RPMI8226 (cell line): ENCODE measurements at places on chromosomes 12 and 14.
A peak's percentile ranks its signal among the peaks of the same experiment; 100 is the strongest.

DNA sequence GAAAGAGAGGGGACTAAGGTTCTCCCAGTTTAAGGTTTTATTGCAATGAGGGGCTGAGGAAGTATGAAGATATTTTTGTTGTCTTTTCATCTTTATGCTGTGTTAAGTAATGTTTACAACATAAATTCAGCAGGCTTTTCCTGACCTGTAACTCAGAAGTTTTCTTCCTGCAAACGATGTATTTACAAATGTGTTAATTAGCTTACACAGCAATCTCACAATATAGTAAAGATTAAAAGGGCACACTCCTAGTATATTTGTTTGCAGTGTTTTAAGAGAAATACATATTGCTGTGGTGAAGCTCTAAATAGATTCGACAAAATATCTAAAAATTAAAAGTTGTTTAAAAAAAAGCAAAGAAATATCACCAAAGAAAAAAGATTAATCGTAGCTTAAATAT is 55.7 kb downstream of the OR11H12 start:
- DNase-seq = no peak

DNA sequence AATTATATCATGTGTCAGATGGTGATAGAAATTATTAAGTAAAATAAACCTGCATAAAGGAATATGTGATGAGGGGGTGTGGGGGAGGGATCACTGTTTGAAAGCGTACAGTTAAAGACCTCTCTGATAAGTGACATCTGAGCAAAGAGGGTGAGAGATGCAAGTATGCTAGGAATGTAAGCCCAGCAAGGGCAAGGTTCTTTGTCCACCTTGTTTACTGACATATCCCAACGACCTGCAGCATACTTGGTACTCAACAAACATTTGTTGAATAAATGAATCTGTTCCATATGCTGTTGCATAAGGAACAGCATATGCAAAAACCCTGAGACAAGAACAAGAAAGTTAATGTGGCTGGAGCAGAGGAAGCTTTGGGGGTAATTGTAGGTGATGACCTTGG is 12.0 kb upstream of the MDM1 start:
- no peak for DNase-seq

GRCh38 chr12:57088354-57089270 is at the start of gene NAB2:
TSS of gene NAB2 (plus strand) at chr12:57089114. CDS start at chr12:57089272, 158 bp downstream.
- peak; percentile 97 for DNase-seq

DNA sequence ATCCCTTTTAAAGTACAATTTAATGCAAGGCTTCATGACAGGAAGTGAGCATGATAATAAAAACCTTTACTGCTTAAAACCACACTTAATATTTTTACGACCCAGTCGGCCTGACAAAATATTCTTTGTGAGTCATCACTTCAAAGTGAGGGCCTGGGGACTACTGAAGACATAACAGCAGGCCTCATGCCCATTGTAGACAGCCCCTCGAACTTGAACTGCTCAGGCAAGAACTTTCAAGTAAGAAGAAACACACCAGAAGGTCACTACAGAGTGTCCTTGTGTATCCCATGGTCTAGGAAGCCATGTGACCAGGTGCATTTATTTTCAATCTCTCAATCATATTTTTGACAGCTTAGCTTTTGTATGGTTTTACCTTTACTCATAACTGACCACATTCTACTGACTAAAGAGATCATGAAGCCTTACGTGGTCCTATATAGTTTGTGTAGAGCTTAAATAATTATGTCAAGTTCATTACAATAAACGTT is 61.4 kb upstream of the MANSC4 start:
- DNase-seq = no peak

DNA sequence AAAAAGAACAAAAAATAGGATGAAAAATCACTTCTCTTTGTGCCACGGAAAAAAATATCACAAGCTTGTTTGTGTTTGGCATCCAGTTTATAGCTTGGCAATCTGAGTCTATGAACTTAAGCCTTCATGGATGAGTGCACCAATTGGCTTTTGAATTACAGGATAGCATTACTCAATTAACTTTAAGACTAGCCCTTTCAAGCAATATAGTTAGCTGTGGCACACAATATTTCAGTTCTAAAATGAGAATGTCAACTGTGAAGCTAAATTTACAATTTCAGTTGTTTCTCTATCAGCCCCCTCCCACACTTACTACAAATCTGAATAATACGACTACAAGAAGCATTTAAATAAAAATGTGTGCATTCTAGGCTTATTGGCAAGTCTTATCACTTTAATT is 8.3 kb downstream of the RERG start:
- no peak for DNase-seq

DNA sequence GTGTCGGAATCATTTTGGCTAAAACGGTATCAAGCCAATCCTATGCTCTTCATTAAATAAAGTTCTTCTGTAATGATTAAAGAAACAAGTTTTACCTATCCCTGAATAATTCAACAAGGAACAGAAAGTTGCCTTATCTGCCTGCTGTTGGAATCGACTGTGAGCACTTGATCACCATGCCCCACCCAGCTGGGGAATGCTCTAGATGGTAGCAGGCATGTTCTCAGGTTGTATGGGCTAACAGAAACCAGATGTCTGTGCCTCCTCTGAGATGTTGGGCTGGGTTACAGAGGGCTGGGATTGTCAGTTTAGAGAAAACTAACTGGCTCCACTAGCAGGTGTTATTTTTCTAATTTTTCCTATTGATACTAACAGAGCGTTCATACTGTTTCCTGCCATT is 28.9 kb downstream of the RTRAF start:
- no peak for DNase-seq

- no peak for DNase-seq
Measured at GRCh38 chr12:108475396-108475795, 39.7 kb upstream of the FICD start.

GRCh38 chr12:19390051-19390598 is 49.2 kb upstream of the AEBP2 start:
- DNase-seq = no peak

DNA sequence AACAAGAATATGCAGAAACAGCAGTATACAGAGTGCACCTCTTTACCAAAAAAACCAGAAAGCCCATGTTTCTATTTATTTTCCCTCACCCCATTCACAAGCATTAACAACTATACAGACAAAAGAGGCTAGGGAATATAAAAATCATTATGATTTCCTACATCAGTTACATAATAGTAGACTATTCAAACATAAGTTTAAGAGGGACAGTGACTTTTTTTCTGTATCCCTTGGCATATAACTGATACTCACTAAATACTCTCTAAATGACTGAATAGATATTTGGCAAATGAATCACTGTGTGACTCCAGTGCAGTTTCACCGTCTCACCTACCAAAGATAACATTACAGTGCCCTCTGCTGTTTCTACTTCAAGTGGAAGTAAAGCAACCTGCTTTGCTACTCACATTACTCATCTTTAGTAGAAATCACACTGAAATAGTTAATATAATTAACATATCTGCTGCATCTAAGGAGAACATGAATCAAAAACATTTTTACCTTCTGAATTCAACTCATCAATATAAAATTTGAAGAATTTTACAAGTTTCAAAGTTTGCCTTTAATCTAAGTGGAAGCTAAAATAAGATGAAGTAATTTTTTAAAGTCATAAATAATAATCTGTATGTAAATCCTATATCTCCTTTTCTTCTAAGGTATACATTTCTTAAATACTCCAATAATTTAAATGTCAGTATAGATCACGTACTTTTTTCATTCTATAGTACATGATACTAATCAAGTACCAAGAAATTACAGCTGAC is 103.8 kb downstream of the OSBPL8 start:
- DNase-seq = peak; percentile 51

DNA sequence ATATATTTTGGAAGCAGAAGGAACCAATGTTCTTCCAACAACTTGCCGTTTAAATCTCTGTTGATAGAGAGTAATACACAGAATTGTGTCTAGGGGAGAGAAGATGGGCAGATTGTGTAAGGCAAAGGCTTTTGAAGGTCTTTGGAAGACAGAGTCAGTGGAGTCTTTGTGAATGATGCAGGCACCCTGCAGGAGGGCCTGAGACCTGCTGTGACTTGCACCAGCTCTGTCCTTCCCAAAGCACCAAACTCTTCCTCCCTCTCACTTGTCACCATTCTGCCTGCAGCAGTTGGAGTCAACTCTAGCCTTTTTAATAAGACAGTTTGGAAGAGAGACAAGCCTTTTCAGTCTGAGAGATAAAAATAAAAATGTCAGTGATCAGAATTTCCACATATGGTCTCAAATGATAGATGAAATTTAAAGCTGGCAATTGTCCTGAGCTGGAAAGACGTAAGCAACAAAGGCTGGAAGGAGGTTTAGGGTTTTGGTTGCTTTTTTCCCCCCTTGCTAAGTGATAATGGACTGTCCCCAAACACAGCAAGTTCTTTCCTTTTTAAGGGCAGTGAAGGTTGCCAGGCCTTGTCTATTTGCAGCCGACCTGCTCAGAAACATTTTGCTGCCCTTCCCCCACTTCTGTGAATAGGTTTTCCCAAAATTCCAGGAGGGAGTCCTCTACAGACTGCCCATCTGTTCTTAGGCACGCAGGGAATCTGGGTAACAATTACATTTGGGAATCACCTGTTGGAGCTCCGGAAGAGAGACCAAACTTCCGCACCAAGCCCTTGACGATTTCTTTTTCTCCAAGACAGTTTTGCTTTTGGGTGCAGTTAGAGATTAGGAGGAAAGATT is 103.0 kb upstream of the NTF3 start:
- no peak for DNase-seq

DNA sequence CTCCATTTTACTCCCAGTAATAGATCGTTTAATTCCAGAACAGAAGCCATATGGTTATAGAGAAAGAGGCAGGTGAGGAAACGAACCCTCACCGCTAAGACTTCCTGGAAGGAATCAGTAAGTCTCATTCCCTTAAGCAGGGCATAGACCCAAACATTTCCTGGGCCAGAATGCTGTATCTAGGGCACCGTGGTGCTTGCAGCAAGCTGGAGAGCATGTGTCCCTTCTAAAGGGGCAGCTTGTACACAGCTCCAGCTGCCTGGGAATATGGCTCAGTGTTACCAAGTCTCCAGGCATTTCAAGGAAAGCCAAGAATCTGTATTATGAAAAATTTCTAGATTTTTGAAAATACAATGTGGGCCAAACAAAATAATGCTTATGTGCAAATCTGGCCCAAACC is 73.4 kb downstream of the PPM1H start:
- DNase-seq = no peak

- no peak for DNase-seq
Measured at GRCh38 chr14:34147461-34147860, 196.6 kb upstream of the EGLN3 start.

- no peak for DNase-seq
Measured at GRCh38 chr14:35384455-35385041, 20.0 kb downstream of the NFKBIA start.

- DNase-seq = no peak
Measured at GRCh38 chr12:48882972-48883304, 17.3 kb upstream of the RND1 start.

DNA sequence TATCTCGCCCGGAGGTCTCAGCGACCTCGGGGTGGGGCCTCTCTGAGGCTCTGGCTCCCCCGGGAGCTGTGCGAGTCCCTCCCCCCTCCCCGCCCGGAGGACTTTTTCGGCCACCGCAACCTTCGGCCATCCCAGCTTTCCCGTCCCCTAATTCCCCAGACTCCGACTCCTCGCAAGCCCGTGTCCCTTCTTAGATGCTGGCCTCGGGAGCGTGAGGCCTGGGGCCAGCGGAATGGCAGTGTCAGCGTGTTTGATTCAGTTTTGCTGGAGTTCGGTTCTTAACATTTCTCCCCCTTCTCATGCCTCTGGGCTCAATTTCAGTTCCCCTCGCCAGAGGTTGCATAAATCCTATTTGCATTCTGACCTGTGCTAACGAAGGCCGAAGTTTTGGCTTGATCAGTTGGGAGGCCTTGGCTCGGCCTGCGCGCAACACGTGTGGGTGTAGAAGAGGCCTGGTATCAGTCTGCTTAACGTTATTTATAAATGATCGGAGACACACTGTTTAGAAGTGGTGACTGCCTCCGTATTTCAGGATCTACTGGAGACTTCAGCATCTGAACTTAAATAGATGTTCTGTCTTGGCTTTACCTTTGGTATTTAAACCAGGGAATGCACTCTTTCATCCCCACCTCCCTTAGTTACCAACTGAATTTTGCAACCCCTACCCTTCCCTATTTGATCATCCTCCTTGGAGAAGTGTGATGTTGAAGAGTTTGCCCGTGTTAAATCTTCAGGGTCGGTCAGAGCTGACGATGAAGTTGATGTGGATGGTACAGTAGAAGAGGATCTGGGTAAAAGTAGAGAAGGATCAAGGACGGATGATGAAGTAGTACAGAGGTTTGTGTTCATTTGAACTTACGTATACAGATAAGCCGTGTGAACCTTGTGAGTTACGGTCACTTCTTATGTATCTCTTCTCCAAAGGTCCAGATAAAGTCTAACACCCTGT is 851 bp downstream of the HSP90B1 start:
- peak; percentile 47 for DNase-seq

- no peak for DNase-seq
Measured at GRCh38 chr12:75751769-75752471, 240.5 kb upstream of the KRR1 start.

DNA sequence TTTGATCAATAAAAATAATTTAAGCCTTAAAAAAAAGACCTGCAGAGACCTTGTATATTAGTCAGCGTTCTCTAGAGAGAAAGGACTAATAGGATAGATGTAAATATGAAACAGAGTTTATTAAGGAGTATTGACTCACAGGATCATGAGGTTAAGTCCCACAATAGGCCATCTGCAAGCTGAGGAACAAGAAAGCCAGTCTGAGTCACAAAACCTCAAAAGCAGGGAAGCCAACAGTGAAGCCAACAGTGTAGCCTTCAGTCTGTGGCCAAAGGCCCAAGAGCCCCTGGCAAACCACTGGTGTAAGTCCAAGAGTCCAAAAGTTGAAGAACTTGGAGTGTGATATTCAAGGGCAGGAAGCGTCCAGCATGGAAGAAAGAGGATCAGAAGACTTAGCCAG is 66.3 kb downstream of the TBX5 start:
- no peak for DNase-seq

DNA sequence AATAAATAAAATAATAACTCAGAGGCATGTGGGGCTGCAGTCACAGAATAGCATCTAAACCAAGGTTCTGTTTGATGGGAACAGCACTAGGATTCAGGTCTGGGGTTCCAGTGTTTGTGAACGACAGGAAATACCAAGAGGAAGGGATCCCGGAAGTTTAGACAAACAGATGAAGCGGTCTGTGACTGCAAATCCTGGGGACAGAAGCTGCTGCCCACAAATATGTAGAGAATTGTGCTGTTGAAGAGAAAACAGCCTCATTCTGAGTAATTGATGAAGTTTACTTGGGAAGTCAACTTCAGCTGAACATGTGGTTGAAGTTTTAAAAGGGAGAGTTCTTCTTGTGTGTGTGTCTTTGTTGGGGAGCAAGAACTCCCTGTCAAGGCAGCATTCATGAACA is 98.4 kb upstream of the TBX5 start:
- DNase-seq = no peak
